ENCODE measurements at places on chromosomes 2 and 18.

GRCh38 chr18:39344487-39344886, 1778.9 kb upstream of the CELF4 start:
- DNase-seq = no peak

DNA sequence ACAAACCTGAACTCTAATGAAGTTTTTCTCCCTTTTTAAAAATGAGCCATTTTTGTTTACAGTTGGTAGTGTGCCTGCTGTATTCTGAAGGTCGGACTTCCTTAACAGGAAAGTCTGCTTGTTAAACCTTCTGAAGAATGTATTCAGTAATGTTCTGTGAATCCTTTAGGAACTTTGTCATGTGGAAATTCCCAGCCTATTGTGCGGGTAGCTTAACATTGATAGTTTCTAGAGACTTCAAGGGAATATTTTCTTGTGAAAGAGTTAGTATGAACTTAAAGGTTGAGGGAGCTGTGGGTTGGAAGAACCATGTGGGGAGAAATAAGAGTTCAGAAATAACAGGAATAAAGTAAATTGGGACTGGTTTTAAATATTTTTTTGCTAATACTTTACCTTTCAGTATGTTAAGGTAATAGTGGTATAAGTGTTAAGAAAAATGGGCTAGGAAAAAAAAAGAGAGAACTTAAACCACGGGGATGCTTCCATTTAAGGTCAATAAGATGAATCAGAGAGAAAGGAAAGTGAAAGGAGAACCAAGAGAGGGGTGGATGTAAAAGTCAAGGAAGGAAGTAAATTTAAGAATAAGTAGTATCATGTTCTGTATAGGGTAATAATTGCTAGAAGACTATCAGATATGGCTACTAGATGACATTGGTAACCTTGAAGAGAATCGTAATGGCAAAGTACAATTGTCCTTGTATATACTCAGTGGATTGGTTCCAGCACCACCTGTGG, 90.5 kb downstream of the PMS1 start:
- DNase-seq = no peak

DNA sequence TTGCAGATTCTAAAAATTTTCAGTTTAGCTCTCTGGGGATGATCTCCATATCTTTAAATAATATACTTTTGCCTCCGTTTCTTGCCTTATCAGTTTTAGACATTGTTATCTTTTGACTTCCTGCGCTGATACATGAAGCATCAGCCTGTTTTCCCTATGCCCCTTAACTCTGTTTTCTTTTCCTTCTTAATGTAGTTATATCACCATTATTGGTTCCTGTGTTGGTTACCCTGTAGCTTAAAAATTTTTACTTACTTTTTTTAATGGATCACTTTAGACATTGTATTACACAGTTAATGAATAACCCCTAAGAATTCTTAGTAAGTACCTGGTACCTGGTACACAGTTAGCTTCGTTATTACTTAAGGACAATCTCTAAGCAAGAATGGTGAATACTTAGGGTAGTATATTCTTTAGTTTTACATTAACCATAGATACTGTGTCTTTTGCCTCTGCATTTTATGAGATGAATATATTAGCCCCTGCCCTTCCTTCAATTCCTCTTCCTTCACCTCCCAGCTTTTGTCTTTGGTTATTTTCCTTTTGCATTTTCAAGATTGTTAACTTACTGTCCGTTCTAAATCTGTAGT, 40.9 kb downstream of the BABAM2 start:
- DNase-seq = no peak

DNA sequence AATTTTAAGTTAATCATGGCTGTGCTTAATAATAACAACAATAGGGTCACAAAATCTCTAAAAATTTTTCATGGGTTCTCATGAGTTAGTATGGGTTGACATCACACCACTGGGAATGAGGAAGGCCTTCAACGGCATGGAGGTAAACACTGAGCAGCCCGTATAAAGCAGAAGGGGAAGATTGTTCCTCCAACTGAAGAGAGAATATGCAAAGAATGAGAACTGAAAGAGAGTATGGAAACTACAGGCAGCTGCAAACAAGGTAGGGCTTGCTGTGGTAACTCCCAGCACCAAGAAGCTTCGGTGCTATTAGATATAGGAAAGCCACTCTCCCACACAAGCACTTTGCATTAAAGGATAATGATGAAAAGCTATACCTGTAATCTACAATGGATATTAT, 1242.3 kb upstream of the CELF4 start:
- DNase-seq = no peak

DNA sequence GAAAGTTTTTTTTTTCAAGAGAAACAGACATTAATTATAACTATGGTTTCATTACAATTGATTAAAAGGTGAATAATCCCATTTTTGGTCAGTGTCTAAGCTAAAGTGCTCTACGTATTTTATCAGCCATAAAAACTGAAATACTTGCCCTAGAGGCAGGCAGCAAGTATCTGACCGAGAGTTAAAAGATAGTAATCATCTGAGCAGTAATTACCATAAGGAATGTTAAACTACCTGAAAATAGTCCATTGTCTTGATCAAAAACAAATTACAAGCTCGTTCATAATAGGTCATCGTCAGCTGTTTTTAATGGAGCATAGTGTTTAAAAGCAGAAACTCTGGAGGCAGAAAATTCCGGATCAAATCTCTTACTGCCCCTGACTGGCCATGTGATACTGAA, 105.7 kb upstream of the ZEB2 start:
- DNase-seq = no peak

DNA sequence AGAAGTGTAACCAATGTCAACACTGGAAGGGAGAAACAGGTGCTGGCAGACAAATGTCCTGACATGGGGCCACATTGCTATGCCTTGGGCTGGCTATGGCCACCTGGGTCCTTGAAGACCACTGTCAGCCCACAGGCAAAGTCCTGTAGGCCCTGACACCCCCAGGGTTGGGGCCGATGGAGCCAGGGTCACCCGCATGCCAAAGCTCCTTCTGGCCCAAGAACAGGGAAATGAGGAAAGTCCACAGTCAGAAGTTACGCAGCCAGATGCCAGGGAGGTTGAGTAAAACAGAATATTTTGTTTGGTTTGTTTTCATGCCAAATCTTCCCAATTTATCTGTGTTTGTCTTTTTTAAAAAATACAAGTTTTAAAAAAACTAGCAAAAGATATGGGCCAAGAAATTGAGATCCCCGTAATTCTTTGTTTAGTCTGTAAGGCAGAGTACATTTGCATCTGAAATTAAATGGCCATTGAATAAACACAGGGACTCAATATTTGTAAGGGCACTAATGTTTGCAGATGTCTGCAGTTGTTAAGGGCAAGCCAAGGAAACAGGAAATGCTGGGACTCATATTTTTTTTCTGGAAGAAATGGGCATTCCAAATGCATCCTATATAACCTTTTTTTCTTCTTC, 186.4 kb downstream of the FAM210A start:
- no peak for DNase-seq

All from stimulated activated CD4-positive, alpha-beta T cell treated with anti-CD3 and anti-CD28 coated beads, Interleukin-1b, Interleukin-23, amount 100 ng/mL, for 4 hours (primary cell).